ENCODE measurements at places on chromosomes 1 and 21. TPM values are rescaled to one million over a fixed set of nuclear protein-coding genes. Genes with fewer than 3 reads are reported as not detected.

GRCh38 chr1:200081151-200081968, 53.9 kb downstream of the NR5A2 start:
- no peak for DNase-seq

Gene SERINC2
- 10.0 TPM for total RNA-seq

DNA sequence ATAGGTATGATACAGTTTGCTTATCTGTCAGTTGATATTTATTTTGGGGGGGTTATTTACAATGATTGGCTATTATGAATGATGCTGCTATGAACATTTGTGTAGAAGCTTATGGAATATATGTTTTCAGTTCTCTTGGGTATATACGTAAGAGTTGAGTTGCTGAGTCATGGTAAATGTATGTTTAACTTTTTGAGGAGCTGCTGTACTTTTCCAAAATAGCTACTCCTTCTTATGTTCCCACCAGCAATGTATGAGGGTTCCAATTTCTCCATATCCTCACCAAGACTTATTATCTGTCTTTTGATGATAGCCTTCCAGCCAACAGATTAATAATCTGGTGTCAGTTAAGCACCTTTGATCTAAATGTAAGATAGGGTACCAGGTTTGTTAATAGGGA, 11.9 kb downstream of the SOAT1 start:
- DNase-seq = no peak

- no peak for DNase-seq
These were observed 117.0 kb downstream of the UBE2U start for GRCh38 chr1:64320470-64320869.

DNA sequence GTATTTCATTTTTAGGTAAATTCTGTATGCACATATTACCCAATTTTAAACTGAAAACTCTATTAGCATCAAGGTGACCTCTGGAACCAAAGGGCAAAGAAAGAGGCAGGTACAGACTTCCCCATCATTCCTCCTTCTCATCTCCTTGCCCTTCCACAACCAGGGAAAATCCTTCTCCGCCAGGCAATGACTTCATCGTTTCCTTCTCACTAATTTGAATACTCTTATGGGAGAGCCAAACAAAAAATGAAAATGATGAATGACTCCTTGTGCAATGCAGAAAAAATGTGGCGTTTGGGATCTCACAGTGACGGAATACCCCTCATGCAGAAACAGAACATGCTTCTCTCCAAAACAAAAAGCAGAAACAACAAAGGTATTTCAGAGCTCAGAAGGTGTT, 83.7 kb downstream of the HLCS start:
- no peak for DNase-seq

Gene SELP
- 13.4 TPM for total RNA-seq

GRCh38 chr1:152020849-152021248, 16.0 kb downstream of the S100A11 start:
- no peak for DNase-seq

DNA sequence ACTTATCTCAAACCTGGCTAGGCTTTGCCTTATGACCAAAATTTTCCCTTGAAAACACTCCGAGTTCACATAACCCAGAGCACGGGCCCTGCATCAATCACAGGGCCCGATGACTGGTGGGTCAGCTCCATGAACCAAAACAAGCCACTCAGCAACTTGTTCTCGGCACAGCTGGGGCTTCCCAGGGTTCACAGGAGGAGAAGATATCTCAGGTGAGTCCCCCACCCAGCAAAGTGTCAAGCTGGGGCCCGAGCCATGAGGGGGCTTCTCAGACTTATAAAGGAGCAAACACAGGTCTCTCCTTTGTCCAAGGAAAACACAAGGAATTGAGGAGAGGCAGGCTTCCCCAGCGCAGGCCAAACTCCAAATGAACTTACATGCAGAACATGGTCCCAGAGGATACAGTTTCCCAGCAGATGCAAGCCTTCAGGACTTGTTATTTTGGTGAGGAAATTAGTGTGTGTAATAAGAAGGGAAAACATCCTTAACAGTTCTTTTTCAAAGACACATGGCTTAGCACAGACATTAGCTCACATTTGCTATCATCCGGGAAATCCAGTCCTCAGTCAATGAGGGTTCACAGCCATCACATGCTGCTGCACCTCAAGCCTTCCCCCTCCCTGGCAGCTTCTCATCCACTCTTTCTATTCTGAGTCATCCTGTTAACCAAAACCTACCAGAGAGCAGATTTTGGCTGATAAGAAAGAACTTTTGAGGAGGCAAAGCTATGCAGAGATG, 98.1 kb upstream of the NFIA start:
- DNase-seq = no peak

Gene C1orf210
- total RNA-seq = not detected

- no peak for DNase-seq
These were observed 164.1 kb downstream of the PLPP3 start for GRCh38 chr1:56415258-56415657.

Gene CYP4B1
- total RNA-seq = 106 TPM

Gene CALML6
- 0.26 TPM for total RNA-seq

- DNase-seq = no peak
These were observed 195.7 kb downstream of the RYR2 start for GRCh38 chr1:237237721-237238120.

- DNase-seq = no peak
These were observed 490.8 kb upstream of the TMPRSS15 start for GRCh38 chr21:18894387-18894786.

DNA sequence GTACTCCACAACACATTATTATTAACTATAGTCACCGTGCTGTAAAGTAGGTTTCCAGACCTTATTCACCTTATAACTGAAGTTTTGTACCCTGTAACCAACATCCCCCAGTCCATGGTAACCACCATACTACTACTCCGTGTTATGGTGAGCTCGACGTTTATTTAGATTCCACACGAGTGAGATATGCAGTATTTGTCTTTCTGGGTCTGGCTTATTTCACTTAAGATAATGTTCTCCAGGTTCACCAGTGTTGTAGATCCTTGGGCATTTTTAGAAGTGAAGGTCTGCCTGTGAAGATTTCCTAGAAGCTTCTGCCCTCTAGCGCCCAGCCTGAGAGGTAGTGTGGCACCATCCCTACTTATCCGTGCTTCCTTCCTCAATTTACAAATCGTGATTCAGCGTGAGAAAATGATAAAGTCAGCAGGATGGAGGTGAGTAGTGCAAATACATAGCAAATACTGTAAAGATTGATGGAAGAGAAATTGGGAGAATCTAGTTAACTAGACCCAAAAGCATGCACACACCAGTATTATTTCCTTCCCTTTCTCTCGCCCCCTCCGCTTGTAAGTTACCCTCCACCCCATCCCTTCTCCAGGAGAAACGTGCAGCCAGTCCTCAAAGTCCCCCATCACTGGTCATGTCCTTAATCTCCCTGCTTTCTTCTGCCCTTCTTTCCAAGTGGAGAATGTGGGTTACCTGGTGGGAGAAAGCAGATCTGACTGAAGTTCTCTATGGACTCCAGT, 36.0 kb upstream of the DISC1 start:
- no peak for DNase-seq

DNA sequence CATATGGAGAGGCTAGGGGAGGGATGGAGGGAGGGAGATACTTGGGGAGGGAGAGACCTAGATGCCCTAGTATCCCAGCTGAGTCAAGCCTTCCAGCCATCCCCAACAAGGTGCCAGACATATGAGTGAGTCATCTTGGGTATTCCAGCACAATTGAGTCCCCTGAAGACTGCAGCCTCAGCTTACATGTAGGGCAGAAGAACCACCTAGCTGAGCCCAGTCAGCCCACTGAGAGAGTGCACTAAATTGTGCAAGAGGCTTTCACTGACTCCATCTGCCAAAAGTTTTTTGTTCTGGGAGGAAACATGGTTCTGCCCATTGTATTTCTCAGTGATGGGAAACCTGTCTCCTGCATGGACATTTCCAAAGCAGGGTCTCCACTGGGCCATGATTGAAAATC, 76.4 kb downstream of the FOXD2 start:
- DNase-seq = no peak

DNA sequence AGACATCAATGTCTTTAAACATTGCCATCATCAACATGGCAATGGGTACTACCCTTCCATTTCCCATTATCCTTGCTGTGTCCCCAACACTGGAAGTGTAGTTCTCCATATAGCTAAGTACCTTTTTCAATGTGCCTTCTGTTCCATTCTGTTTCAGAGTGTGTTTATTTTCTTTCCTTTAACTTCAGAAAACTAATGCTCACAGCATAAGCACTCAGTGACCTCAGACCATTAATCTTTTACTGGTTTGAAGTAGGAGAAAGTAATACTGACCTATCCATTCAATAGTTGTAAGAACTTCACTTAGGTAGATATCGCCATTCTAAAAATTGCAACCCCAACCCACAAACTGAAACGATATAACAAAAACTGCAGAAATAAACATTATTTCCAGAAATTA, 37.8 kb downstream of the KCNJ15 start:
- no peak for DNase-seq

DNA sequence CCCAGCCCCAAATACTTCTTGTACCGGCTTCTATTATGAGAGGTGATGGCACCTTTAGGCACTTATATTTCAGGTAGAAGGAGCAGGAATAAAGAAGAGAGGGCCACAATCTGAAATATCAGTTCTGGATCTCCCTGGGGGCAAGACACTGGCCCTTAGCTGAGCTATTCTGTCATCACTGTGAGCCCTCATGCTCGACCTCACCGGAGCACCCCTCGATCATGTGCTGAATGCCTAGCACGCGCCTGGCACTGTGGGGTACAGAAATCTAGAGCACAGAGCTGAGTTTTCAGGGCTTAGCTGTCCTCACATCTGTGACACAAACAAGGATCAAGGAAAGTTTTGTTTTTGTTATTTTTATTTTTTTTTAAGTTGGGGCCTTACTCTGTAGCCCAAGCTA, 7.6 kb upstream of the MX1 start:
- DNase-seq = peak; percentile 72

DNA sequence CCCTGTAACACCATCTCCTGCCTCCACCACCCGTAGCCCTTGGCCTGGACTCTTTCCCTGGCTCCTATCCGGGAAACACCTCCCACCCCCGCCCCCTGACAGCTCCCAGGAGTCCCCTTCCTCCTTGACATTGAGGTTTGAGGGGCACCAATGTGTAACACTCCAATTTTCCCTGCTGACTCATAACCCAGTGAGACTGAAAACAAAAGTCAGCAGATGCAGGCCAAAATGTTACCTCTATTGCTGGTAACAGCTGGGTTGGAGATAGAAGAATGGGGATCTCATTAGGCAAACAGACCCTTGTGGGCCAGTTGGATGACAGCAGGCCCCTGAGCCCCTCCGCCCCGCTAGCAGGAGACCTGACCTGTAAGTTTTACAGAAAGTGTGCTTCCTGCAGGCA, 237.2 kb downstream of the KAZN start:
- no peak for DNase-seq

- no peak for DNase-seq
These were observed 93.1 kb upstream of the COL6A1 start for GRCh38 chr21:45888386-45889009.

Gene OR10Z1
- total RNA-seq = not detected

GRCh38 chr1:9538669-9539164, 548 bp upstream of the SLC25A33 start:
- no peak for DNase-seq

Gene CDC42SE1
- 97.4 TPM for total RNA-seq

DNA sequence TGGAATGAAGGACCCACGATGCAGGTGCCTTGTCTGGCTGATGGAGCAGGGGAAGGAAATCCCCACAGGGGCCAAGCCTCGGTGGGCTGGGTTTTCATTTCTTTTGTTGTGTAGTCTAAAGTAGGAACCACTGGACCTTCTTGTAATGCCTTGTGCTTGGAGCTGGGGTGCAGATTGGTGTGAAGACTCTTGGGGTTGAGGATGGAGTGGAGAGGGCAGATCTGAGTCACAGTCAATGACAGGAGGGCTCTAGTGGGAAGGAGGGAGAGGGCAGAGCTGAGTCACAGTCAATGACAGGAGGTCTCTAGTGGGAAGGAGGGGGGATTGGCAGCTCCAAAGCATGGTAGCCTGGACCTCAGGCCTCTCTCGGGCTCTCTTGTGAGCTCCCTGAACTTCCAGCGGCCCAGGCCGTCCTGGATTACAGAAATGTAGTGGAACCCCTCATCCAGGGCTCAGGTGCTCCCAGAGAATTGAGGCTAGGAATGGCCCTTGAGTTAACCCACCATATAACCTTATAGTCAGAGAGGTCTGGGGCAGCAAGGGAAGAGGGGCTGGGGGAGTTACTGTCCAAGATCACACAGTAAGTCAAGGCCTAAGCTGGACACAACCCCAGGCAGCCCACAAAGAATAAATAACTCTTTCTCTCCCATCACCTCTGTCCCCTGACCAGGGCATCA, 313.8 kb downstream of the MATN1 start:
- DNase-seq = peak; percentile 57

GRCh38 chr1:206435445-206435844, 34.8 kb upstream of the IKBKE start:
- DNase-seq = no peak

DNA sequence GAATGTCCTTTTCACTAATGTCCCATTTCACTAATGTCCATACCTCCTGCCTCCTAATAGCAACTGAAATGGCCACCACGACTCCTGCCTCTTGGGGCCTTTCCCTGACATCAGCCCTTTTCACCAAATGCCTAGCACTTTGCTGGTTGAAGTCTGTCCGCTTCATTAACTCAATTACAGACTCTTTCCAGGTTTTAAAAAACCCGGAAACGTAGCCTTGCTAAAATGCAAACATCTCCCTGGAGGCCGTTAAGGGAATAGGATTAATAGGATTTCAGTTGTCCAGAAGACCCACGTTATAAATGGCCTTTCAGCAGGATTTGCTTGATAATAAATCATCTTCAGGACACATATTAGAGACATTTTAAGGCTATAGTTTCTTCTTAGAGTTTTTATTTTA, 25.7 kb upstream of the ERO1B start:
- no peak for DNase-seq

- no peak for DNase-seq
These were observed 43.5 kb upstream of the JAK1 start for GRCh38 chr1:65009724-65010420.

DNA sequence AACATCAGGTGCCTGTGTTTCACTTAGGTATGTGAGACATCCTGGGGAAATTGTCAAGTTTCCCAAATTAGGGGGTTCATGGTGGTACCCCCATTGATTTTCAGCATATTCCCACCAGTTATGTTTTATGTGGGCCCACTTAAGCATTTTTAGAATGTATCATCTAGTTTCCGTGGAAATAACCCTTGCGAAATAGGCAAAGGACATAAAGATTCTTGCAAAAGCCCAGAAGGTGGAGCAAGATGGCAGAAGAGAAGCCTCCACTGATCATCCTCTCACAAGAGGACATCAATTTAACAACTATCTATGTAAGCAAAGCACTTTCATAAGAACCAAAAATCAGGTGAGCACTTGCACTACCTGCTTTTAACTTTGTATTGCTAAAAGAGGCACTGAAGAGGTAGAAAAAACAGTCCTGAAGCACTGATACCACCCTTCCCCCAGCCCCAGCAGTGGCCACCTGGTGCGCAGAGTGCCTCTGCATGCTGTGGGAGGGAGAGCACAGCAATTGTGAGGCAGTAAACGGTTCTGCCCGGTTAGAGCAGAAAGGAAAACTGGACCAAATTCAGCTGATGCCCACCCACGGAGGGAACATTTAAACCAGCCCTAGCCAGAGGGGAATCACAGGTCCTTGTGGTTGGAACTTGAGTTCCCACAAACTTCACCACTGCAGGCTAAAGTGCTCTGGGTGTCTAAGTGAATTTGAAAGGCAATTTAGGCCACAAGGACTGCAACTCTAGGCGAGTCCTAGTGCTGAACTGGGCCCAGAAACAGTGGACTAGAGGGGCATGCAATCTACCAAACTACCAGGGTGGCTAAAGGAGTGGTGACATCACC, 23.2 kb downstream of the MCOLN2 start:
- no peak for DNase-seq

GRCh38 chr21:33116676-33117075, 46.7 kb downstream of the OLIG1 start:
- DNase-seq = no peak

- DNase-seq = no peak
These were observed 62.4 kb downstream of the NMNAT2 start for GRCh38 chr1:183355797-183356196.

Gene IL19
- not detected for total RNA-seq

All from mesenteric fat pad (tissue), 1 donor.